ENCODE measurements at places on chromosomes 2 and 18.

- no peak for DNase-seq
Measured at GRCh38 chr2:102033031-102033749, 41.4 kb downstream of the IL1R2 start.

- no peak for DNase-seq
Measured at GRCh38 chr2:161048317-161048716, 111.9 kb upstream of the TANK start.

- DNase-seq, result peak; percentile 77
Measured at GRCh38 chr2:11446733-11447248, 19.2 kb downstream of the E2F6 start.

DNA sequence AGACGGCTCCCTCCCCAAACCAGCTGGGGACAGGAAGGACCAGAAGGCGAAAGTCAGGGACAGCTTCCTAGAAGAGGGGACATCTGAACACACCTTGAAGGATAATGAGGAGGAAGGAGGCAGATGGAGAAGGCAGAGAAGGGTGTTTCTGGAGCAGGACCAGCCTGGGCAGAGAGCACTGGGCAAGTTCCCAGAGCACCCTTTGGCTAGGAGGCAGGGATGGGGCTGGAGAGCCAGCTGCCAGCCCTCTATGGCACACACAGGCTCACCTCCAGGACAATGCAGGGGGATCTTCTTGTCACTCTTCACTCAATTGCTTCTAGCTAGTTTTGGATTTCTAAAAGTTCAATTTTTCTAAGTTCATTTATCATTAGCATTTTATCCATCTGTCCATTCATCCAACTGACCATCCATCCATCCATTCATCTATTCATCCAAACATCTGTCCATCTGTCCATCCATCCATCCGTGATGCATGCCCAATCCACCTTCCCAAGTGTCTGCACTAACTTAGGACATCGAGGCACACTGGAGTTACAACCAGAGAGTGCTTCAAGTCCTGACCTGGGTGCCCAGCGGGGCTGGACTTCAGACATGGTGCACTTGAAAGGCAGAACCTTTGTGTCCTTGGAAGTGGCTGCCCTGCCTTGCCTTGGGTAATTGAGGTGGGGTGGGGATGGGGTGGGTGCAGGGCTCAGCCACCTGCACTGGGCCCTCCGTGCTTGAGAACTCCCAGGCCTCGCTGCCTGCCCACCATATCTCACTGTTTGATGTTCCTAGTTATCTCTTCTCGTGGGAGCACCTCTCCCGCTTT is 42.5 kb downstream of the INHBB start:
- no peak for DNase-seq

GRCh38 chr2:165698444-165698884 is 95.6 kb downstream of the GALNT3 start:
- peak; percentile 86 for DNase-seq

DNA sequence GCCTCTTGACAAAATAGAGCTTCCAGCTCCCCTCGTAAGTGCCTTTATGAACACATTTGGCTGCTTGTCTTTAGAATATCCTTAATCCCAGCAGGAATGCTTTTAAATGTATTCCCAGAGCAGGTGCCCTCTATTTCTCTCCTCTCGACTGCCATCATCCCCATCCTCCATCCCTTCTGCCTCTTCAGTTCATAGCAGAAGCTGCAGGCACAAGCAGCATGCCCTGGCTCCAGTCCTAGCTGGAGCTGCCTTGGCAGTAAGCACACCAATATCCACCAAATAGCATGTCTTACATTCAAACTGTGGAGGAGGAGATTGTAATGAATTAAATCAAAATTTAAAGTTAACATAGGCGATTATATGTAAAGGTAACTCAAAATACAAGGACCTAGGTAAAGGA is 891.3 kb upstream of the SLC39A10 start:
- DNase-seq, result no peak

DNA sequence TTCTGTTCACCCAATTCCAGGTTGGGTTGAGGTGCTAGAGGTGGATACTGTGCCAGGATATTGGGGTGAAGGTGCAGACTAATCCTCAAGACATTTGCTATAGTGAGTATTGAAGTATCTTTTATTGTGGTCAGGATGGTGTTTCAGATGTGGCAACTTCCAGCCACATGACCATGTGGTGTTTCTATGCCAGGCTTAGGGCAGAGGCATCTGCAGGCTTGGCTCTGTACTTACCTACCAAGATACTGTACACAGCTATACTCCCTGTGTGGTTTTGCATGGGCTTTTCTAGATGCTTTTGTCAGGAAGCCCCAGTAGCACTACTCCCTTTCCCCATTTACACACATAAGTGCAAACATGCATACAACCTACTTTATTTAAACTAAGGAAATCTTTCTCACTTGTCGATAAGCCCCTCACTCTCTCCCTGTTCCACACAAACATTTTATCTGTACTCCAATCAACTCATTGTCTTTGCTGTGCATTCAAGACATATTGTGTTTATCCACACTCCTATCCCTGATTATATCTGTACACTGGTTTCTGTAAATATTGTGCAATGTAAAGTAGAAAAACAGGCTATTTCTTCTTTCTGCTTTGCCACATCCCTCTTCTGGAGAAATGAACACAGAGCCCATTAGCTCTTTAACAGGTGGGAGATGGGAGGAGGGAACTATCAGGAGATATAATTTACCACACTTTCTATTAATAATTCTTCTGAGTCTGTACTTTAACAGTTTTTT is 12.3 kb downstream of the ARL6IP6 start:
- DNase-seq, result no peak

- DNase-seq, result no peak
Measured at GRCh38 chr2:7845332-7845731, 836.5 kb upstream of the ID2 start.

DNA sequence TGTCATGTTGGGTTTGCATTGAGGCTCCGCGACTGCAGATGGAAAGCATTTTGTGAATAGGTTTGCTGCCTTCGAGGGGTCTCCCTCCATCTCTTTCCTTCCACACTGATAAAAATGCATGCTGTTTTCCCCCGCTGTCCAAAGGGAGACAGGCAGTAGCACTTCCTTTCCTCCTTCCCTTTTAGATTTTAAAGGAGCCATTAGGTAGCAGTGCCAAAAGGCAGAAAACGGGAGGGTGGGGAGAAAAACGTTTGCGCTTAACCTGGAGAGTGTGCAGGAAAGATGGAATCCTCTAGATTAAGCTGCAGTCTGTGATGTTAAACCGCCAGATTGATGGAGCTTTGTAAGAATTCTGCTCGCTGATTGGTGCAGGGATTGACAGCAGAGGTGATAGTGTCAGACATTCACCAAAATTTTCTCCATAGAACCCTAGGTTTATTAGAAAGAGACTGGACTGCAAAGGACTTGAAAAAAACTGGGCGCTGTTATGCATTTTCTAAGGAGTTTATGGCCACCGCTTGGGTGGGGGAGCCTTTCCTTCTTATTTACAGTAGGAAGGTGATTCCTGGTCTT is 688 bp downstream of the MAPRE2 start:
- peak; percentile 80 for DNase-seq

GRCh38 chr2:84283506-84283905 is 175.6 kb downstream of the SUCLG1 start:
- no peak for DNase-seq

DNA sequence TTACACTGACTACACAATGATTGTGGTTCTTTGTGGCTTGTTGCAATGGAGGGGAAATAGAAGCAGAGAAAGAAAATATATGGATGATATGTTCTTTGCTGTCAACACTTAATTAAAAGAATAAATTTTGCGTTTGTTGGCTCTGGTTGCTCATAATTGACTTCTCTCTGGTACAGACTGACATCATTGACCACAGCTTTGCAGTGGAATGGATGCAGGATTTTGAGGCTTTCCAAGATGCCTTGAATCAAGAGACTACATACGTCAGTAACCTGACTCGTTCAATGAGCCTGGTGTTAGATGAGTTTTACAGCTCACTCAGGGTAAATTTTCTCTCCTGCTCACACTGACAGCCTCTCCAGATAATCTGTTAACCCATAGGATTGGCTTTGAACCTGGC is 9.9 kb downstream of the GPN1 start:
- DNase-seq, result no peak

GRCh38 chr2:197077336-197077735 is 150.8 kb upstream of the PGAP1 start:
- no peak for DNase-seq

DNA sequence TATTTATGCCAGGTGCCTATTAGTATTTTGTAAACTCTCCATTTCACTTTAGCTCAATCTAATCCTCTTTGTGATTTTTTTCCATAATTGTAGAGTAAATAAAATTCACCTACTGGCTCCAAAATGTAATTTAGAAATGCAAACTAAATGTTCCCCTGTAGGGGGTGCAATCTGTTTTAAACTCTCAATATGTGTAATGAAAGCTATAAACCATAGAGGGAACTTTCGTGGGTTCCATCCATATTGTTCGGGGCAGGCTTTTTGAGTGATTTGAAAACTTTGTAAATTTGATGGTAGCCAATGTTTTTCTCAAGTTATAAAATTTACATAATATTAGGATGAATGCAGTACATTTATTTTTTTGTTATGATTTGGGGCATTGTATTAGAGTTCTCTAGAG is 49.4 kb downstream of the TSPYL6 start:
- peak; percentile 75 for DNase-seq

DNA sequence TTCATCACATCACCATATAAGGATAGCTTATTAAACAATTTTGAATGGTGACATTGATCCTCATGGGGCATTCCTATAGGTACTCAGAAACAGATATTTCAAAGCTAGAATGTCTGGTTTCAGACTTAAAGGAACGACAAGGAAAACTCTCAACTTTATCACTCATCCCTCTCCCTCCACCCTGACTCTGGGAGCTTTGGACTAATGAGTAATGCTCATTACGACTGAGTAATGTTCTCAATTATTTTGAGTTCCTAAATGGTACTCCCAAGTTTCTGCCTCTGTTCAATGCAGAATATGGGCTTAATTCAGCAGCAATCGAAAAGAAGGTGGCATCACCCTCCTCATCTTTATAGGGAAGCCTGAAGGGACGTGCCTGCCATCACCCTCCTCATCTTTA is 43.4 kb downstream of the RFX8 start:
- DNase-seq, result no peak

DNA sequence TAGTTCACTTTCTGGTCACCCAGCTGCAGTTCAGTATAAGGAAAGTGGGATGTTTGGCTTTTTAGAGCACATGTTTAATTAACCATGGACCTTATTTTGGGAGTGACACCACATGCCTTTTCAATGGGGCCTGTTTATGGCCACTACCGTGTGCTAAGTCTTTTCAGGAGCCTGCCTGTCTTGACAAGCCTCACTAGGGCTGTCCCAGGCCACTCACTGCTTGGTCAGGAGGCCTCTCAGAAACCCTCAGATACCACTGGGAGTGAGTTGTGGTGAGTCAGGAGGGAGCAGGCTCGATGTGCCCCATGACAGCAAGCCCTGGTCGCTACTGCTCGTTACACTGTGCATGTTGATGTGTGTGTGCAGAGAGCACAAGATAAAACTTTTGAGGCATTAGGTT is 123.0 kb downstream of the MAP4K4 start:
- DNase-seq, result no peak

DNA sequence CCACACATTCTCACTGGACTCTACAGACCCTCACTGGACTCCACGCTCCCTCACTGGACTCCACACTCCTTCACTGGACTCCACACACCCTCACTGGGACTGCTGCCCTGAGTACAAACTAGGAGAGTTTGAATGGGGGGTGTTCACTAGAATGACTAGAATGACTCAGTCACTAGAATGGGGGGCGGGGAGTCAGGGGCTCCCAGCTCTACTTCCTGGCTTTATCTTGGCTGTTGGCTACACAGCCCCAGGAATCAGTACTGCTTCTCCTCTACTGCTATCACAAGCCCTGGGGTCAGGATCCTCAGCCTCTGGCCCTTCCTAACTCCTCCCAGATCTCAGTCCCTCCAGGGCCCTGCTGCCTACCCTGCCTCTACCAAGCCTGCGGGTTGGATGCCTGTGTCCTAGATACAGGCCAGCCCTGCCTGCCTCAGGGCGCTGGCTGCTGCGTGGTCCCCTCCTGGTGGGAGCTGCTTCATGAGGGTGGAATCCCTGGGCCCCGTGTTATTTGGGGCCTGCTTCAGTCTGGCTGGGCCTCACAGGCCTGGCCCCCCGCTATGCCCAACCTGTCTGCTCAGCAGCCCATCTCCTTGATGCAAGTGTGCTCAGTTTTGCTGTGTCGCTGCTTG is 7.8 kb downstream of the PTMA start:
- peak; percentile 64 for DNase-seq

DNA sequence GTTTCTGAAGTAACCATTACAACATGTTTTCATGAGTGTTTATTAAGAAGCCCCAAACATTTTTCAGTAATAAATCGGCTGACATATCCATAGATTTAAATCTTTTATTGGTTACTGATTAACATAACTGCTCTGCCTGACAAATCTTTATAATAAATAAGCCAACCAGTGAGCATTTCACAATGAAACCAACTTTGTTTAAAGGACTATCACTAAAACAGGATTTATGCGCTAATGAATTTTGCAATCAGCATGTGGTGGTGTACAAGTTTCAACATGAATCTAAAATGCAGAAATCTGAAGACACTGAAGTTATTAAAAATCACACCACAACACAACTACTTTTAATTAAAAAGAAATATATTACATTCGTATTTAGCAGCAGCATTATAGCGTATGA is 166.7 kb downstream of the MEIS1 start:
- no peak for DNase-seq

GRCh38 chr2:241926541-241927311 is 57.2 kb downstream of the RTP5 start:
- DNase-seq, result no peak

GRCh38 chr2:173914055-173914927 is 50.9 kb downstream of the SP3 start:
- no peak for DNase-seq

GRCh38 chr2:239934571-239935171 is 90.5 kb downstream of the NDUFA10 start:
- DNase-seq, result peak; percentile 81

DNA sequence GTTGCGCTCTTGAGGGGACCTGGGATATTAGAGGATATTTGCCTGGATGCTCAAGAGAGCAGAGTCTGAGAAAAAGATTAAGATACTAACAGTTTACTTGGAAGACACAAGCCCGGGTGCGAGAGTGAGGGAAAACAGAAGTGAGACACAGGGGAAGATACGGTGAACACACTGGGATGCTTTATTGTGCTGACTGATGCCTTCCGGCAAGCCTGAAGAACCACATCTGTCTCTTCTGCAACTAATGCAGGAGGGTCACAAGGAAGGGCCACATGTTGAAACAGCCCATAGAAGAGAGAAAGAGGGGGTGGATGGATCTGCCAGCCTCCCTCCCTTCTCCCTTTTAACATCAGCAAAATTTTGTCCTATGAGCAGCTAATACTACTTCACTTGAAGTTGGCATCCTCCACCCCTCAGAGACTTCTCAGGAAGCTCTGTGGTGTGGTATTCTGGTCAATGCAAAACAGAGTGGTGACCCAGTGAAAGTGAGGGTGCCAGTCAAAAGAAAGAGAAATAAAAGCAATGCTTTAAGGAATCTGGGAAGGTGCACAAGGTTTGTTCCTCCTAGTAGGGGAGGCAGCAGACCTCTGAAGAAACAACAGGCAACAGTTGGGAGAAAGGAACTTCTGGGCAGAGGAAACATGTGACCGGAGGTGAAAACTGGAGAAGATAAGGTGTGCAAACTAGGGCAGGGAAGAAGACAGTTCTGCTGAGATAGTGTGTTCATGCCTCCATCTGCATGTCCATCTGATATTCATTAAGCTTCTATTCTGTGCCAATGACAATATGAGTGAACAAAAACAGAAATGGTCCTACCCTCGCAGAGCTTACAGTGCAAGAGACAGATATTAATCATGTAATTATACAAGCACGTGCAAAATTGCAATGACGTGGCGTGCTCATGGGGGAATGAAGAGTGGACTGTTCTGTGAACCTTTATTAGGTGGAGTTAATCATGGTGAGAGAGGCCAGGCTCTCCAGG is 107.1 kb downstream of the LYPD6B start:
- no peak for DNase-seq
